CD4-positive, alpha-beta T cell treated with Interleukin-15 for 4 hours (primary cell): ENCODE measurements at places on chromosomes 7 and 10.

DNA sequence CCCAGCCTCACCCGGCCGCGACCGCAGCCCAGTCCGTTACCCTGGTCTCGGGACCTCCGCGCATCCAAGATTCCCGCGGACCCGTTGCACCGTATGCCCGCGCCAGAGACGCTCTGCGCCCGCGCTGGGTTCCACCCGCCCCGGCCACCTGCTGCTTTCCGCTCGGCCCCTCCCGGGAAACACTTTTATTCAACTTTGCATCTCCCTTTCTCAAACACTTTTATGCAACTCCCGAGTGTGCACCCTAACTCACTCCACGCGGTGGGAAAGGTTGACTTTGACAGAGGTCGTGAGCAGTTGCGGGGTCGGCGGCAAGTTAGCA is at the start of gene ODAD2:
Gene ODAD2, minus strand, starts transcription at position 126 of the 322 bp plus-strand sequence. CDS start 3,937 bp downstream, outside the sequence.
- DNase-seq, result no peak

GRCh38 chr10:114751856-114752255 is 69.7 kb upstream of the FHIP2A start:
- no peak for DNase-seq

DNA sequence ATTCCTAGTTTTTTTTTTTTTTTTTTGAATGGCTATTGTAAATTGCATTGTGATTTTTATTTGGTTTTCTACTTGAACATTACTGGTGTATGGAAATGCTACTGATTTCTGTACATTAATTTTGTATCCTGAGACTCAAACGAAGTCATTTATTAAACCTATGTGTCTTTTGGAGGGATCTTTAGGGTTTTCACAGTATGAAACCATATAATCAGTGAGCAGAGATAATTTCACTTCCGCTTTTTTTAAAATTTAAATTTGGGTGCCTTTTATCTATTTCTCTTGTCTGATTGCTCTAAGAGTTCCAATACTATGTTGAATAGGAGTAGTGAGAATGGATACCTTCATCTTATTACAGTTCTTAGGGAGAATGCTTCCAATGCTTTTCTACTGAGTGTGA is 102.7 kb downstream of the ZWINT start:
- DNase-seq, result no peak

GRCh38 chr10:125146791-125147579 is 13.4 kb downstream of the CTBP2 start:
- DNase-seq, result no peak

- peak; percentile 60 for DNase-seq
Observed at GRCh38 chr10:4127518-4128315, 342.7 kb upstream of the KLF6 start.

DNA sequence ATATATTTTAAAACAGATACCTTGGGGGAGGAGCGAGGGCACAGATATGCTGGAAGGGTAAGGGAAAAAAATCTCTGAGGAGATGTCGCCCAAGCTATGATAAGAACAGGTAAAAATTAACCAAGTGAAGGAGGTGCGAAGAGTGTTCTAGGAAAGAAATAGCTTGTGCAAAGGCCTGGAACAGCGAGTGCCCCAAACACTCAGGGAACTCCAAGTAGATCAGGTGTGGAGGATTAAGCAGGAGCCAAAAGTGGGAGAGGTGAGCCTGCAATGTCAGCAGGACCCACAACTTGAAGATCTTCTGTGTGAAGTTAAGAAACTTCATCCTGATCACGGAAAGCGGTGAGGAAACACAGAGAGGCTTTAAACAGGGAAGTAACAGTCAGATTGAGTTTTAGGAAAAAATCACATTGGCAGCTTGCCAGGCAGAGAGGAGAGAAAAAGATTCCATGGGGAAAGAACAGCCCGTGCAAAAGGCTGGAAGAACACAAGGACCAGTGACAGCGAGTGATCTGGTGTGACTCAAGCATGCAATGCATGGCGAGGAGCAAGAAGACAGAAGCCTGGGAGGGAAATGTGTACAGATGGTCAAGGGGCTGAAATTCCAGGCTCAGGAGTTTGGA is 30.7 kb downstream of the FGF8 start:
- DNase-seq, result no peak

- DNase-seq, result no peak
Observed at GRCh38 chr7:151686016-151686766, 166.5 kb upstream of the RHEB start.

GRCh38 chr10:52442576-52442975 is 128.5 kb downstream of the DKK1 start:
- DNase-seq, result no peak

DNA sequence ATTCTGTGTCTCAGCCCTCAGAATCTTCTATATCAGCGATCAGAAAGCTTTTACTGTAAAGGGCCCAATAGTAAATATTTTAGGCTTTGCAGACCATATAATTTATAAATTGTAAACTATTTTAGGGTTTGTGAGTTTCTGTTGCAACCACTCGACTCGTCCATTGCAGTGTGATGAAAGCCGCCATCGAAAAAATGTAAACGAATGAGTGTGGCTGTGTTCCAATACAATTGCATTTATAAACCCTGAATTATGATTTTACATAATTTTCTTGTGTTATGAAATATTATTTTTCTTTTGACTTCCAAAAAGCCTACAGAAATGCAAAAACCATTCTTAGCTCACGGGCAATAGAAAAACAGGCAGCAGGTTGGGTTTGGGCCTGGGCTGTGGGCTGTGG is 62.5 kb upstream of the ADO start:
- DNase-seq, result no peak
